ENCODE measurements at places on chromosomes 12 and 14.

- no peak for DNase-seq
Measured at GRCh38 chr12:8779862-8780261, 42.6 kb upstream of the A2ML1 start.

DNA sequence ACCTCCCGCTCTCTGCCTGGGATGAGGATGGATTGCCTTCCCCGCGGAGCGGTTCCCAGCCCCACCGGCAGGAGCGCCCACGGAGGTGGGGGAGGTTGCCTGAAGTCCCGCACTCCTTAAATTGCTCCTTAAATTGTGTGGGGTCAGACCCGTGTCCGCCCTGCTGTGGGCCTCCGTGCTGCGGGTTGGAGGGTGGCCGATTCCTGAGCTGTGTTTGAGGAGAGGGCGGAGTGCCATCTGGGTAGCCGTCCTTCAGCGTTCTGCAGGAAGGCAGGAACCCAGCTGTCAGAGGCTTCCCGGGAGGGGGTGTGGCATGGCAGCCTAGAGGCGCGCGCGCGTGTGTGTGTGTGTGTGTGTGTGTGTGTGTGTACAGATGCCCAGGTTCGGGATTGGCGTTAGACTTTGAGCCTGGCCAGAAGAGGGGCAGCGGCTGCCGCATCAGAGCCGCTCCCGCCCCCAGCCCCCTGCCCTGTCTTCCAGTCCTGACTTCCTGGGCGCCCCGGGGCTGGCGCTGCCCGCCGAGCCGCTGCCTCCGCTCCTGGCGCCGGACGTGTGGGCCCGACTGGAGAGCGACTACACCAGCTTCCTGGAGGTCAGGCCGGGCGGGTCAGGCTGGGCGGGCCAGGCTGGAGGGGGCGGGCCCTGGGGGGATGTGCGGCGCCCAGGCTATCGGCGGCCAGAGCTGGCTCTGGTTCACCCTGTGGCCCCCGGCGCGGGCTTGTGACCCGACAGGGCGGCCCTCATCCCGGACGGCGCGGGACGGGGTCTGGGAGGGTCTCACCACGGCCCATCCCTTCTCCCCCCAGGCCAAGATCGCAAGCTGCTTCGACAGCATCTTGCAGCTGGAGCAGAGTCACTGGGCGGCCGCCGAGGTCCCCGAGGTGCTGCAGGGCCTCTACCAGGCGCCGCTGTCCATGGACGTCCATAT is 9.2 kb downstream of the EXOC3L4 start:
- DNase-seq, result peak; percentile 60

- no peak for DNase-seq
Measured at GRCh38 chr12:56930241-56930640, 4.0 kb downstream of the SDR9C7 start.

- peak; percentile 43 for DNase-seq
Measured at GRCh38 chr14:100383727-100384158, 60.6 kb downstream of the SLC25A47 start.

DNA sequence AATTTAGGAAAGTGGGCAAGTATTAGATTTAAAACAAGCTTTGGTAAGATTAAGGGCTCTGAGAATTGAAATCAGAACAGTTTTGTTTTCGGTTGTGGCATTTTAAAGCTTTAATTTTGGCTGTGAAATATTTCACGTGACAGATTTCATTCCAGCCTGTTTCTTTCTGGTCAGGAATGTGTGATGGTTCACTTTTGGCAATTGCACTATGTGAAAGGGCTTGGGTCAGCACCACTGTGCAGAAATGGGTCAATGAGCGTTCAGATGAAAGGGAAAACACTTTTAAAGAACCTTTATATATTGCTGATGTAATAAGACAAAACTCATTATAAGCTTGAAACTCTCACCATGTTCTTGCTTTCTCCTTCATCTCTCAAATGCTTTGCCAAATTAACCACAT is 17.1 kb downstream of the NUBPL start:
- DNase-seq, result no peak

DNA sequence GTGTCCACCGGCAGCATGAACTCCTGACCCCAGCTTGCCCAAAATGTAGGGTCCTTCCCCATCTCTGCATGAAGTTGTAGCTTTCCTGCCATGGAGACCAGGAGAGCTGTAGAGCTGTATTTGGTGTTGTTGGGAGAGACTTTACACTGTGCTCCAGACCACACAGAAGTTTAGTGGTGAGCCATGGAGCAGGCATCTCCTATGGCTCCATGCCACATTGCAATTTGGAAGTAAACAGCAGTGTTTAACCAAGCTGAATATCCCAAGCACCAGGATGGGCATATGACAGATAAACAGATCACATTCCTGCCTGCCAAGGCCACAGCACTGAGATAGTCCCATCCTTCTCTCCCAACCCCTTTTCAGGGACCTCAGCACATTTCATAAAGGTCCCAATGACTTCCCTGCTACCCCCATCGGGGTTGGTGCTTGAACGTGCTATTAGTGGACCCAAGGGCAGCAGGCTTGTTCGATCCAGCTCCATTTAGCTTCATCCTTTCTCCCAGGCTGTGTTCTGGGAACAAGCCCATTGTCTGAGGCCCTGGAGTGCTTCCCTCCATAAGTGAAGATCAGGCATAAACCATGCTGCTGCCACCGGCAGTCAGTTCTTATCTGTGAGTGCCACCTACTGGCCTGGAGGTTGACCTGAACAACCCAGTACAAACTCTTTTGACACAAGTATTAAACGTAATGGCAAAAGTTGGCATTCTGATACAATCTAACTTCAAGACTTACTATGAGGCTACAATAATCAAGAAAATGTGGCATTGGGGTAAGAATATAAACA is 172.3 kb upstream of the ATXN7L3B start:
- DNase-seq, result no peak

- no peak for DNase-seq
Measured at GRCh38 chr14:80798878-80799277, 142.7 kb downstream of the CEP128 start.

DNA sequence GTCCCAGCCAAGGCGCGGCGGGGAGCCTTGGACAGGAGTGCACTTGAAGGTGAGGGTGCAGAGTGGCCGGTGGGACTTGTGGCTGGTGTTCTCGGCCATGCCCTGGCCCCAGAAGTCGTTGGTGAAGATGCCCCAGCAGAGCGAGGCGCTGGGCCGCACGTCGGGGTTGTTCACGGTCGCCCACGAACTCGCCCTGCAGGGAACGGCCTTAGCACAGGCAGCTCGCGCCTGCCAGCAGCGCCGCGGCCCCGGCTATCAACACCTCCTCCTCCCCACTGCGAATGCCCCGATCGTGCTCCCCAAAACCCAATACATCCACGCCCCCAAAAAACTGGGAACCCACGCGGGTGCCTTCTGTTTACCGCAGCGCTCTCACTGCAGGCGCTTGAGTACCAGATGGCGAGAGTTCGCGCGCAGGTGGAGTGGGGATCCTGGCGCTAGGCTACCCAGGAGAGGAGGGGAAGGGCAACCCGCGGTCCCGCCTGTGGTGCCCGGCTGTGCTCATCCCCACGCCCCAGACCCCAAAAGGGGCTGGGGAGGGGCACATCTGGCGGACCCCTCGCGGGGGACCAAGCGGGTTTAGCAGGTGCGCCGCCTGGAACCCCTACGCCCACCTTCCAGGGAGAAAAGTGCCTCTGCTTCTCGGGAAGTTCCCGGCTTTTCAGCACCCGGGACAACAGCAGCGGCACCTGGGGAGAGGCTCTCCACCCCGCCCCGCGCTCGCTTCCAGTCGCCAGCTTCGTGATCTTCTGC is 386.3 kb upstream of the TMTC1 start:
- no peak for DNase-seq

DNA sequence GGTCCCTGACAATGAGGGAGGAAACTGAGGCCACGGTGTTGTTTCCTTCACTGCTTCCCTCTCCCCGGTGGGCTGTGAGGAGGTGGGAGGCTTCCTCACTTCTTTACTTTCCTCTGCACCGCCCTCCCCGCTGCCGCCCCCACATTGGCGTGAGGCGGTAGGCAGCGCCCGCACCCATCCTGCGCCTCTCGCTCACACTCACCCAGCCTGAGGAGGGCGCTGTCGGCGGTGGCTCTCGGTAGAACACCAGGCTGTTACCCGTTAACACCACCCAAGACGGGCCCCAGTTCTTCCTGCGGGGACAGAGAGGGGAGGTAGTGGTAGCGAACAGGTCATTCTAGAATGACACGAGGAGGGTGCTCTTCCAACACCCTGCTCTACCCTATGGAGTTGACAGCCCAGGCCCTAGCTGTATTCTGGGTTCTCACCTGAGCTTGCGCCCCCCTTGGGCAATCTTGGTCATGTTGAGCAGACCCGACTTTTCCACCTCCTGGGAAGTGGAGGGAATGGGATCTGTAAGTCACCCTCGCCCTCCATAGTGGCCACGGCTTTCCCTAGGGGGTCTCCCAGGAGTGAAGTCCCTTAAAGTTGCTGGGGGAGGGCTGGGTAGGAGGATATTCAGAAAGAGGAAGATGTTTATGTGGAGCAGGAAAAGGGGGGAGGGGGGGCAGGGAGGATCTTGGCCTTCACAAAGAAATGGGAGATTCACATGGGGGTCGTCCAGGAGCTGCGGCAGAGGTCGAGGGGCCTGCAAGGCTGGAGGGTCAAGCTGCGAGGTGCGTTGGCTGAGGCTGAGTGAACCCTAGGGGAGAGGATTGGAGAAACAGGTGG is 3.3 kb downstream of the ARHGAP9 start:
- DNase-seq, result no peak

DNA sequence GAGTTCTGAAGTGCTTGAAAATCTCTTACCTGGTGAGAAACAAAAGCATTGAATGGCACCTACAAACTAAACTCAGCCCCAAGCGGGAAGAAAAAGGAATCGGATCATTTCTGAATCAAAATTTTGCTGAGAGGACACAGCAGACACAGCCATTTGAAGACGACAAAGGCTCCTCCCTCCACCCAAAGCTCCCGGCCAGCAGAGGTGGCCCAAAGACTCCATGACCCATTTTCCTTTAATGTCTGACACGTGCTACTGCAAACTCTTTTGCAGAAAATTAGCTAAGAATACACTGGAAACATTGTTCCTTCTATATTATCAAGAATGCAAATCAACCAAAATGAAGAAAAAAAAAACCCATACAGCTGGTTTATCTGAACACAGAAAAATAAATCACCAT is 85.9 kb upstream of the FOXN3 start:
- DNase-seq, result no peak

GRCh38 chr12:67716817-67717216 is 68.3 kb downstream of the DYRK2 start:
- DNase-seq, result no peak

- peak; percentile 62 for DNase-seq
Measured at GRCh38 chr14:61197416-61197815, 83.7 kb downstream of the TMEM30B start.

GRCh38 chr12:45987340-45987727 is 3.0 kb downstream of the SCAF11 start:
- DNase-seq, result no peak

GRCh38 chr12:122097927-122098756 is 19.6 kb downstream of the MLXIP start:
- peak; percentile 85 for DNase-seq

- DNase-seq, result no peak
Measured at GRCh38 chr12:89856431-89856830, 147.8 kb upstream of the ATP2B1 start.

DNA sequence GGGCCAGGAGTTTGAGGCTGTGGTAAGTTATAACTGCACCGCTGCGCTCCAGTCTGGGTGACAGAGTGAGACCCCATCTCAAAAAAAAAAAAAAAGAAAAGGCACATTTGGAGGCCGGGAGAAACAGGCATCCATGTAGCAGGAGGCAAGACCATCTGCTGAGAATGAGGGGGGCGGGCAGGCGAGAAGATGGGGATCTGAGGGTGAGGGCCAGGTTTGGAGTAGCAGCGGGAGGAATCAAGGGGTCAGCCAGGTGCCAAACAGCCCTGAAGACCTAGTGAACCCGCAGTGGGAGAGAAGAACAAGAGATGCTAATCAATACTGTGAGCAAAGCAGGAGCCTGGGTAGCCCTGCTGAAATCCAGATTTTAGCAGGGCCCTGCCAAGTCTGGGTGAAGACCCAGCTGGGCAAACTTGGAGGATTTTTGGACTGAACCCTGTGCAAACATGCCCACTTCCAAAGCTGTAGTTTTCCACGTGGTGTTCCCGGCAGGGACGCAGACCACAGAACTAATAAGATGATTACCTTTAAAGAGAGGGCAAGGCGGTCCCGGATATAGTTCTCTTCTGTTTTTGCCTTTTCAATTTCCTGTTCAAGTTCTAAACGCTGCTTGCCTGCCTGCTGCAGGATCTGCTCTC is 61.0 kb downstream of the NIN start:
- DNase-seq, result no peak

DNA sequence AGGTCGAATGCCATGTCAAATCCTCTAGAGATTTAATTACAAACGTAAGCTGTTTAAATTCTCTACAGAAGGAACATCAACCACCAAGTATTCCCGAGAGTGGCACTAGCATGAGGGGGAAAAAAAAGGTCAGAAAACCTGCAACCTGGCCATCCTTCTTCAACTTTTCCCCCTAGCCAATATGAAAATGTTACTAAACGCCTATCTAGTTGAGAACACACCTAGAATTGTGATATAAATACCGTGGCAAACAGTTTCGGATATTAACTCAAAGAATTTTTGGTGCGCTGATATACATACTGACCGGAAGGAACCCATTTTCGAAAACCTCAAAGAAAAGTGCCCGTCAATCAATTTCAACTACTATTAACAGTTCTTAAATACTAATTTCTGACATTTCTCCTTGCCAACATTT is 1.8 kb downstream of the HNRNPC start:
- DNase-seq, result no peak

GRCh38 chr14:32087173-32087861 is 10.2 kb downstream of the ARHGAP5 start:
- DNase-seq, result no peak

GRCh38 chr12:54294152-54294952 is 6.5 kb downstream of the NFE2 start:
- DNase-seq, result peak; percentile 44

GRCh38 chr12:101927999-101928398 is 50.6 kb downstream of the DRAM1 start:
- DNase-seq, result no peak

DNA sequence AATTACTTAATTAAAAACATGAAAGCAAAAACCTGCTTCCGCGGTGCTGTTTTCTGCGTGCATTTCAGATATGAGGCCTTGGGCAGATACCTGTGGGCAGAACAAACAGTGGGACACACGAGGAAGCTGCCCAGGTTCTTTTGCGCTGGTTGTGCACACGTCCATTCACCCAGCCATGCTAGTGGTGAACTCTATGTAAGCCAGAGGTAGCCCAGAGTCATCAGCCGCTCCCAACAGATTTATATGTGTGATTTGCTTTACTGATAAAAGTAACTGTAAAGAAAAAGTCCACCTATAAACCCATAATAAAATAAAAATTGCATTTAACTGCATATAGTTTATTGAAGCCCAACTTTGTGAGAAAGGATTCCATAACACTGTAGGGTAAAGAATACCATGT is 47.1 kb upstream of the TMEM260 start:
- DNase-seq, result no peak

GRCh38 chr12:108757856-108758255 is 26.5 kb upstream of the CORO1C start:
- no peak for DNase-seq

- DNase-seq, result no peak
Measured at GRCh38 chr14:28773176-28773575, 6.6 kb downstream of the FOXG1 start.

DNA sequence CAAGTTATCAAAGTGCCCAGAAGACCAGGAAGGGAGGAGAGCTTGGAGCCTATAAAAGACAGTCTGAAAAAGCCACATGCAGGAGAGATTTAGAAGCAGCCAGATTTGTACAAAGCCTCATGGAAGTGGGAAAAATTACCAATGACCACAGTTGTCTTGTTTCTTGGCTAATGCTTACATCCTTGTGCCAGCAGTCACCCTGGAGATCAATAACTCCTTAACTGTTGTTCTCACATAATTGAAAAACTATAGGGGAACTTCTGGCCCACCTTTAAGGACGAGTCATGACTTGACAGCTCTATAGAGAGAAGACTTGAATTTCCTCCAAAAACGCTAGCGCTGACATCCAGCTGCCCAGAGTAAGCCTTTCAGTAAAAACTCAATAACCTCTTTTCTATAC is 313.1 kb downstream of the GALC start:
- DNase-seq, result no peak
